Astrocyte (in vitro differentiated cells and primary cell): ENCODE measurements at places on chromosomes 7 and 10.
A peak's percentile ranks its signal among the peaks of the same experiment; 100 is the strongest.

- DNase-seq = peak; percentile 55
Observed at GRCh38 chr7:124720195-124720594, 45.4 kb downstream of the GPR37 start.

DNA sequence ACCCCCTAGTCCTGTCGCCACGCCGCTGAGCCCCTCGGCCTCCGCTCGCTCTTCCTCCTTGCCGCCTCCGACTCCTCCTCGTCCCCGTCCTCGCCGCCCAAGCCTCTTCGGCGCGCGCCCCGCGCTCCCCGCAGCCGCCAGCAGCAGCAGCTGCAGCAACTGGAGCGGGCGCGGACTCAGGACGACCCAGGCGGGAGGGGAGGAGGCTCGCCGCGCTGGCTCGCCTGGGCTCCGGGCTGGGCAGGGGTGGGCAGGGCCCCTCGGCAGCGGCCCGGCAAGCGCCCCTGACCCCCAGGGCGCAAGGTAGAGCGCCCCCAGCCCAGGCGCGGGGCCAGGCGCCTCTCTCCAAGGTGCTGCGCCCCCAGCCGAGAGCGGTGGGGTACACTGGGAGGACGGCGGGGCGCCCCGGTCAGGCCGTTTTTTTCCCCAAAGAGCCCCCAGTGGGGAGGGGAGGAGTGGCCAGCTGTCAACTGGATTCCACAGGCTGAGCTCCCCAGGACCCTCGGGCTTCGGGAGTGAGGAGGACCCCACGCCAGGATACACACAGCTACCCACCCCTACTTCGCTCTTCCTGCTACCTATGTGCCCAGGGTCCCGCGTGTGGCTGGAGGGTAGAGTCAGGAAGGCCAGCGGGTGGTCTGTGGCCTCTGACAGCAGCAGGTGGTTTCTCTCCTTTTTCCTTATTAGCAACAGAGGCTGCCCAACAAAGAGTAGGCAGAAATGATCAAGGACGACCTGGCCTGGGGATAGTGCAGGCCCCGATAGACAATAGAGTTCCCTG is 903 bp upstream of the KCNMA1 start:
- DNase-seq = peak; percentile 60

DNA sequence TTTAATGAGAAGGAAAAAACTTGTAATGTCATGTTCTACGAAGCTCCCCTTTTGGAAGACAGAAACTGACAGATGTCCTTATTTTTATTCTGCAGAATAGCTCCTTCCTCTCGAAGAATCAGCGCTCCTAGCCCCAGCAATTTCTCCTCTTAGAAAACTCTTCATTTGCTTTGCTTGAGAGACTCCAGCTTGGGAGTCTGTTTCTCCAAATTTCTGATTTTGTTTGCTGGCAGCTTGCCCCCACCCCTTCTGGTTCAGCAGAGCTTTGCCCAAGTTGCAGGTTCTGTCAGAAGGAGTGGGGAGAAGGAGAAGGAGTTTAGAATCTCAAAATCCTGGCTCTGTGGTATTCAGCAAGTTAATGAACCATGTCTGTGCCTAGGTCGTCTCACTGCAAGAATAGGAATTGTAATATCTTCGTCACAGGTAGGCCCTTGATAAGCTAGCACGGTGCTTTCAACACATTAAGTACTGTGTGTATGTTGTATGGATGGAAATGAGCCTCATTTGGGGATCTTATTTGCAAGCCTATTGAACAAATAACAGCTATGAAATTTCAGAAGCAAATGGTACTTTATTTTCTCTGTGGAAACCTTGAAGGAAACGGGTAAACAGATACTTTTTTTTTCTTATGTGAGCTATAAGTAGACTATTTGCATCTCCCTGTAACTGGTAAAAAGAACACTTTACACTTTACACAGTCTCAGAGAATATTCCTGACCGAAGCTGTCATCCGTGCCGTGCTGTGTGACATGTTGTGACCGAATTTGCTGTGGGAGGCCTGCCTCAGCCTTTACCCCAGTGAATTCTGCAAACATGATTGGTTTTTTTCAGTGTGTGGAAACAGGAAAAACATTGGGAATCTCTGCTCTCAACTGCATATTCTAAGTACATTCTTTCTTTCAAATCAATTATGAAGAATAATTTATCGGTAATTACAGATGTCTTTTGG is 290.9 kb downstream of the CAMK1D start:
- no peak for DNase-seq

DNA sequence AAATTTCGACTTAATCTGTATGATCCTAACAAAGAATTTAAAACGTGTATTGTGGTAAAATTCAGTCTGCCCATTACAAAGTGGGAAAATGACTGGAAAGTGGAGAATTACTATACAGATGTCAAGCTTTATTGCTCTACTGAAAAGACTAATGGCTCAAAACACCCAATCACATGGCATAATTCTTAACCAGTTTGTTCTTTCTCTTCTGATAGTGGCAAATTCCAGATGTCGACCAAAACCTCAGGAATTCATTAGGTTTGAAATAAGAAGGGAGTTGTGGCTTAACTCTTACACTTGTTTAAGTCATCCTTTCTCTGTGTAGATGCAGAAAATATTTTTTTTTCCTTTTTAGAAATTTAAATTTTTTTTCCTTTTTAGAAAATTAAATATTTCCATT is 1254.9 kb upstream of the LRRN3 start:
- peak; percentile 8 for DNase-seq

GRCh38 chr10:33249659-33250345 is 84.7 kb downstream of the NRP1 start:
- DNase-seq = no peak
